Activated CD4-positive, alpha-beta T cell treated with anti-CD3 and anti-CD28 coated beads, Interleukin-2, amount 50 U/mL, for 4 hours (primary cell): ENCODE measurements at places on chromosomes 1 and 21.

DNA sequence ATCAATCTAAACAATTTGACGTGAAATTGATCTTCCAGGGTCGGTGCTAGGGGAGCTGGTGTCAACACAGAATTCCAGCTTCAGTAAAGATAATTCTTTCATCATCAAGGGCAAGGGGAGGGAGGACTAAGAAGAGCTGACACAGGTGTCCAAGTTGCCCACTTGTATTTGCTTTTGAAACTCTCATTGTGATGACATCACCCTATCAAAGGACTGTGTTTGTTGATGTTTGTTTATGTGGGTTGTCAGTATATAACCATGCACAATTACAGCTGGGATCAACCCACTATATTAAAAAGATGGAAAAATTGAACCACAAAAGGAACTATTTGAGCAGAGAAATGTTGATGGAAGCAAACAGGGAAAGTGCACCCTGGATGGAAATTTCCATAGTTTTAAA, 48.8 kb downstream of the ZC3H11B start:
- no peak for DNase-seq

GRCh38 chr1:175757381-175758015, 14.1 kb upstream of the TNR start:
- no peak for DNase-seq

GRCh38 chr21:38813547-38813946, 7.8 kb downstream of the ETS2 start:
- no peak for DNase-seq

GRCh38 chr1:160641323-160642280, 5.2 kb downstream of the SLAMF1 start:
- no peak for DNase-seq

DNA sequence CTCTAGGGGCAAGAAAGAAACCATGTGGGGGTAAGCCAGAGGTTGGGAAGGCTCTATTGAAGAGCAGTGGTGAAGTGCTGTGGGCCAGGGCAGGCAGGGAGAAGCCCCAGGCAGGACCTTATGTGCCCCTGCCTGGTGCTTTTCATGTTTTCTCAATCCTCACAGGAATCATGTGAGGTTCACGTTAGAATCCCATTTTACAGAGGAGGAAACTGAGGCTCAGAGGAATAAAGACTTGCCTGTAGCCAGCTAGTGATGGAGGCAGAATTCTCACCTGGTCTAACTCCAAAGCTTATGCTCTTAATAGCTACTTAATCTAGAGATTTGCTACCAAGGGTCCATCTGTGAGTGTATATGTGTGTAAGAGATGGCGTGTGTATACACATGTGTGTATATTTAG, 4.2 kb downstream of the TTC22 start:
- no peak for DNase-seq
